ENCODE measurements at places on chromosomes 2 and 18. TPM values are rescaled to one million over a fixed set of nuclear protein-coding genes. Genes with fewer than 3 reads are reported as not detected.

DNA sequence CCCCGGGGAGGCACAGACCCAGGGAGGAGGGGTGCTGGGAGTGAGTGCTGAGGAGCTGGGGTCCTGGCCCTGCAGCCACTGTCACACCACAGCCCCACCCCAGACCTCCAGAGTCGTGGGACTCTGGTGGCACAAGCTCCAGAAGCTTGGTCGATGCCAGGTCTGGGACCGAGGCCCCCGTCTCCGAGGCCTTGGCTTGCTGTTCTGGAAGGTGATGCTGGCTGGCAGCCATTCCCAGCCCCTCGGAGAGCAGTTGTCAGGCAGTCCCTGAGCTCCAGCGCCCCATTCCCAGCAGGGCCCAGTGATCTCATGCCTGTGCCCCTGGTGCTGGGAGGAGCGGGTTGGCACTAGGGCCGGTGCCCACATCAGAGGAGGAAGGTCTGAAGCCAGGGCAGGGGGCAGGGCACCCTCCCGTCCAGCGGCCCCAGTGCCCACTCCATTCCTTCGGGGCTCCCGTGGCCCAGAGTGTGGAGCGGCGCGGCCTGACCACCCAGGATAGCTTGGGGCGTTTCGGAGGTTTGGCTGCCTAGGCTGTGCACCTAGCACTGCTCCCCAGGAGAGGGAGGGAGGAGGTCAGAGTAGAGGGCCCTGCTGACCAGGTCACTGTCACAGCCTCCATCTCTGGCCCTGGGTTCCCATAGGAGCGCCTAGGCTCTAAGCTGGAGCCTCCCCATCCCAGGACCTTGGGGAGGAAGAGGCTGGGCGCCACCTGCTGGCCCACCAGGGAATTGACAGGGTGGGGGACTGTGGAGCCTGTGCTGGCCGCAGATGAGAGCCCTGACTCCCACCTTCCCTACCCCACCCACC lies 16.8 kb upstream of the ALPI start:
- DNase-seq: peak; percentile 64

MARCO gene
- total RNA-seq: 0.92 TPM

UCN gene
- total RNA-seq: 2.1 TPM

RFX8 gene
- total RNA-seq: not detected

GRCh38 chr2:69827796-69828540 lies 1.5 kb upstream of the GMCL1 start:
- DNase-seq: no peak

GRCh38 chr2:69565431-69565839 lies 78.1 kb downstream of the AAK1 start:
- DNase-seq: no peak

GRCh38 chr2:171320208-171320621 lies 113.6 kb downstream of the METTL8 start:
- DNase-seq: no peak

DNA sequence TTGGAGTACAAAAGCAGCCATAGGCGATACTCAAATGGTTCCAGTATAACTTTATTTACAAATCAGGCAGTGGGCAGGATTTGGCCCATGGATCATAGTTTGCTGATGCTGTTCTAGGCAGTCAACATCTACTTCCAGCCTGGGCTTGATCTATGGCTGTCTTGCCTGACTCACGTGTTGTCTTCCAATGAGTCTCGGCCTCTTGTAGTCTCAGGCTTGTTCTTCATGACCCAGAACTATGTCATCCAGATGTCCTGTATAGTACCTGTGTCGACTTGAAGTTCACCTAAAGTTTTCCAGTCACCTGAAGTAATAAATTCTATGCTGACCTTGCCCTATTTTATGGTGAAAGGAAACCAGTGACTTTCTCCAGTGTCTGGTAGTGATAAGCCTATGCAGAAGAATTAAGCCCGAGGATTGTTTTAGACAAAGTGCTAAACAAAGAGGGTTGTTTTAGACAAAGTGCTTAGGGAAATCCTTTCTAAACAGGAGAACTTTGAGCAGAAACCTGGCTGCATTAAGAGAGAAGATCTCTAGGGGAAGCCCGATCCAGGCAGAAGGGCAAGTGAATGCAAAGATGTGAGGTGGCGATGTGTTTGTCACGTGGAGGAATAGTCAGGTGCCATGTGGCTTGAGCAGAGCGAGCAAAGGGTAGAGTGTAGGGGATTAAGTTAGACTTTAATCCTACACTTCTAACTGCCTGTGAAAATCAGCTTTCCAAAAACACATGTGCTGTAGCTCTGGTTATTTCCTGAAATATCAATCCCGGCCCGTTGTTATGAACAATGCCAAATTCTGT lies 8.5 kb upstream of the THNSL2 start:
- no peak for DNase-seq

DNA sequence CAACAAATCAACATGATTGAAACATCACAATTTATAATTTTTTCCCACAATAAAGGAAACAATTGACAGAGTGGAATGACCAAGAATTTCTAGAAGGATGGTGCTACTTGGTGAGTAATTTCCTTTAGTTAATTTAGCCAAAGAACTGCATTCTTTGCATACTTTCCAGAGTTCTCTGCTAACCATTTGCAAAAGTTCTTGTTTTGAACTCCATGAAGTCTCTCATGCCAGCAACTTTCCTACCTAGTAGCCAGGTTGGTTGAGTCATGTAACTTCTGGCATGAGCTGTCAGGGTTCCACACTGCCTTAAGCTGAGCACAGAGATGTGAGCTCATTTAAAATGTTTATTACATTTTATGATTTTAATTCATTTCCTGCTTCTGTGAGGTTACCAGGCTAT lies 539.6 kb downstream of the PID1 start:
- no peak for DNase-seq

- no peak for DNase-seq
Observed at GRCh38 chr2:30686000-30686399, 121.2 kb downstream of the CAPN13 start.

ACTG2 gene
- total RNA-seq: 3.9 TPM

- no peak for DNase-seq
Observed at GRCh38 chr2:224171226-224171625, 132.1 kb upstream of the SERPINE2 start.

- no peak for DNase-seq
Observed at GRCh38 chr18:44855681-44856080, 175.0 kb downstream of the SETBP1 start.

DNA sequence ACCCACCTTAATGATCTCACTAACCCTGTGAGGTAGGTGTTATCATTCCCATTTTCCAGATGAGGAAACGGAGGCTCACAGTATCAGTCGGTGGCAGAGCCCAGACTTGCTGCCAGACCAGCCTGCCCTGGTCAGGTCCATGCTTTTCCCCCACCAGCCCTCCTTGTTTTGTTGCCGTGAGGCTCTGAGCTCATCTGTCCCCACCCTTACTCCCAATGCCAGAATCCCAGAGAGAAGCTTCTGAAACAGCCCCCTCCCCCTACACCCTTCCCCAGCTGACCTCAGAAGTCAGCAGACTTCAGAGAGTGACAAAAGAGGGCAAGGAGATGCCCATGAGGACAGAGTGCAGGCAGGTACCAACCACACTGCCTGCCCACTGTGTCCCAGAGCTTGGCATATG lies 20.8 kb upstream of the TNS1 start:
- DNase-seq: peak; percentile 12

GRCh38 chr2:64260817-64261216 lies 116.6 kb upstream of the PELI1 start:
- peak; percentile 90 for DNase-seq

GRCh38 chr2:202098291-202098690 lies 25.2 kb downstream of the KIAA2012 start:
- no peak for DNase-seq

GRP gene
- total RNA-seq: not detected

GRCh38 chr2:105848367-105848766 lies 103.7 kb downstream of the NCK2 start:
- no peak for DNase-seq

- no peak for DNase-seq
Observed at GRCh38 chr2:105521176-105521575, 122.3 kb upstream of the FHL2 start.

DNA sequence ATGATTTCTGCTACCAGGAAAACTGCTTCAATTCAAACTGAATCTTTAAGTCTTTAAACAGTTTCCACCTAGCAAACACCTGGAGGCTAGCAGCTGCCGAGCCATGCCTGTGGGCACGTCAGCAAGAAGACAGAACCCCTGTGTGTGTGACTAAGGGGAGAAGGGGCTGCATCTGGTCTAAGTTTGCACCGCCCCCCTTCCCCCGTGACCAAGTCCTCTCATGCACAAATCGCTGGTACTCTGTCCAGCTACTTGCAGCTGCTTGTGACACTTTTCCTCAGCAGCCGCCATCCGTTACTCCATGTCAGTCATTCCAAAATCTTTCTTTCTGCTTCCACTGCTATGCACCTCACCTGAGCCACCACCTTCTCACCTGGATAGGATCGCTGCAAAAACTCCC lies 355.0 kb downstream of the SS18 start:
- DNase-seq: no peak

ADI1 gene
- 135 TPM for total RNA-seq

IL1A gene
- not detected for total RNA-seq

DSG1 gene
- total RNA-seq: 0.89 TPM

DNA sequence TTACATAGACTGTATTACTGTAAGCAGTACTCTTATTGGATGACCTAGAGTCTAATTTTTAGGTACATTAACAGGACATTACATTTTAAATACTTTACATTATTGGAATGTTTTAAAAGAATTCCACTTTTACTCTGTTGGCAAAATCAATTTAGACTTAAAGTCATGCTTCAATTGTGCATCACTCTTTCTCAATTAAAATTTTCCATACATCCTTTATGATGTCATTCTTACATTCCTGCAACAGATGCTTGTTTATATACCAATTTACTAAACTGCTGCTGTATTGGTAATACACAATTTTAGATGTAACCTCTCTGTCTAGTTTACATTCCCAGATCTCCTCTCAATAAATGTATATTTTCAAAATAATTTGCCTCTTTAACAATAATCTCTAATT lies 440.1 kb downstream of the ZEB2 start:
- DNase-seq: no peak

CLEC4F gene
- 0.13 TPM for total RNA-seq

GRCh38 chr2:237235383-237236095 lies 149.8 kb downstream of the COPS8 start:
- peak; percentile 80 for DNase-seq

GRCh38 chr2:164015328-164016123 lies 279.7 kb upstream of the FIGN start:
- DNase-seq: no peak

- no peak for DNase-seq
Observed at GRCh38 chr2:39223909-39224308, 19.9 kb downstream of the CDKL4 start.

- DNase-seq: no peak
Observed at GRCh38 chr18:33875029-33875565, 297.1 kb downstream of the ASXL3 start.

- DNase-seq: no peak
Observed at GRCh38 chr2:55919574-55919973, 4.0 kb downstream of the EFEMP1 start.

DNA sequence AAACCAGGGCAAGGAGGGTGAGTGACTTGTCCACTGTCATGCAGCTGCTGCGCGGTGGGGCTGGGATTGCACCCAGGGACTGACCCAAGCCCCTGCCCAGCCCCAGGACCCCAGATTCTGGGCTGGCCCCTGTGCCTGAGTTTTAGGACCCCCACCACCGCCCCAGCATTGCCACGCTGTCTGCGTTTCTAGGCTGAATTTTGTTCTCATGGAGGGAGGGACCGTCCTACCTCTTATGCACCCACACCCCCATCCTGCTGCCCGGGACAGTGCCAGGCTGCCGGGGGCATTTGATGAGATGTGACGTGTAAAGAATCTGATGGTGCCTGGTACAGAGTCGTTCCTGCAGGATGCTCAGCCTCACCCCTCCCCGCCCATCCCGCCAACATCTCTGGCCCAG lies 111.0 kb upstream of the ODC1 start:
- no peak for DNase-seq

SOWAHC gene
- 2.4 TPM for total RNA-seq

- DNase-seq: peak; percentile 50
Observed at GRCh38 chr2:85523062-85523902, 15.7 kb upstream of the MAT2A start.

- DNase-seq: no peak
Observed at GRCh38 chr18:60892441-60892840, 440.8 kb upstream of the CDH20 start.
